ENCODE measurements at places on chromosomes 4 and X. TPM values are rescaled to one million over a fixed set of nuclear protein-coding genes. Genes with fewer than 3 reads are reported as not detected.

DNA sequence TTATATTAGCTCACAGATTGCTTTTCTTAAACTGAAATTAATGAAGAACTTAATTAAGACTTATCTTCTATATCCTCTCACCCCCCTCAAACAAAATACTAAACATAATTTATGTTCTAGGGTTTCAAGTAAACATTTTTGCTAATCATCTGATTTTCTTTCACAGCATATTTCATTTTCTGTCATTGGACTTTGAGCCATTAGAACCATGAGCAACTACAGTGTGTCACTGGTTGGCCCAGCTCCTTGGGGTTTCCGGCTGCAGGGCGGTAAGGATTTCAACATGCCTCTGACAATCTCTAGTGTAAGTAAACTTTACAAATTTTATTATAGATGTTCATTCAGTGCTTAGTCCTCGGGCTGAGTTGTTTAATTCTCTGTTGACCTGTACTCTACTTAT is 3.3 kb downstream of the PDLIM5 start:
- DNase-seq: no peak
- no peak overlapping the region for H3K27ac ChIP-seq
- peaks cover 36% of the 10 kb centered on the region for H3K4me1 ChIP-seq
- H3K27me3 ChIP-seq: no peaks in the 10 kb centered on the region

GRCh38 chr4:59387759-59388758 is 1812.1 kb upstream of the ADGRL3 start:
- H3K4me1 ChIP-seq: no peaks in the 10 kb centered on the region
- no peak for DNase-seq
- H3K27ac ChIP-seq: no peak overlapping the region
- H3K27me3 ChIP-seq: no peaks in the 10 kb centered on the region

The AFM gene
- total RNA-seq: not detected

The CLCN5 gene
- total RNA-seq: 2.6 TPM

GRCh38 chrX:108131471-108131870 is 39.9 kb downstream of the ATG4A start:
- no peak overlapping the region for H3K4me3 ChIP-seq
- no peaks in the 10 kb centered on the region for H3K27me3 ChIP-seq
- H3K36me3 ChIP-seq: peaks cover 11% of the 10 kb centered on the region
- no peak for DNase-seq
- no peaks in the 10 kb centered on the region for H3K4me1 ChIP-seq
- H3K27ac ChIP-seq: no peak overlapping the region

GRCh38 chr4:174663216-174663615 is 140.9 kb upstream of the HPGD start:
- no peaks in the 10 kb centered on the region for H3K4me1 ChIP-seq
- no peak overlapping the region for H3K4me3 ChIP-seq
- H3K27me3 ChIP-seq: no peaks in the 10 kb centered on the region
- H3K27ac ChIP-seq: no peak overlapping the region

- no peaks in the 10 kb centered on the region for H3K27me3 ChIP-seq
- H3K4me1 ChIP-seq: no peaks in the 10 kb centered on the region
- H3K36me3 ChIP-seq: no peaks in the 10 kb centered on the region
- no peak for DNase-seq
- H3K4me3 ChIP-seq: no peak overlapping the region
- no peak overlapping the region for H3K27ac ChIP-seq
Observed at GRCh38 chr4:44927399-44928380, 201.3 kb upstream of the GNPDA2 start.

GRCh38 chr4:44145868-44146267 is 302.7 kb downstream of the KCTD8 start:
- H3K4me1 ChIP-seq: no peaks in the 10 kb centered on the region
- no peaks in the 10 kb centered on the region for H3K36me3 ChIP-seq
- no peak overlapping the region for H3K27ac ChIP-seq

DNA sequence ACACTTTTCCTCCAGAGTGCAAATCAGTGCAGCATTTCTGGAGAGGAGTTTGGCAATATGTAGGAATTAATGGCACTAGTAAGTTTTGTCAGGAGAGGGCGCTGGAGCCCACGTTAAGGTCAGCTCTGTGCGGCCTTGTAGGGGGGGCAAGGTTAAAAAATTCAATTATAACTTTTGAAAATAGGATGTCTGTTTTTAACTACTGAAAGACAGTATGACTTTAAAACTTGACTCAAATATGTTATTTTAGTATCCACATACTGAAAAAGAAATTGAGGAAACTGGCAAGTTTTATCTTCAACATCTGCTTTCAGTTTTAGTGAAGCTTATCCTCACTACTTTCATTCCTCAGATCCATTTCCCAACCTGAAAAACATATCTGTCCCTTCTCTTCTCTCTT is 30.9 kb upstream of the HSD17B13 start:
- peaks cover 10% of the 10 kb centered on the region for H3K36me3 ChIP-seq
- H3K27ac ChIP-seq: no peak overlapping the region
- H3K27me3 ChIP-seq: no peaks in the 10 kb centered on the region
- H3K4me3 ChIP-seq: no peak overlapping the region

DNA sequence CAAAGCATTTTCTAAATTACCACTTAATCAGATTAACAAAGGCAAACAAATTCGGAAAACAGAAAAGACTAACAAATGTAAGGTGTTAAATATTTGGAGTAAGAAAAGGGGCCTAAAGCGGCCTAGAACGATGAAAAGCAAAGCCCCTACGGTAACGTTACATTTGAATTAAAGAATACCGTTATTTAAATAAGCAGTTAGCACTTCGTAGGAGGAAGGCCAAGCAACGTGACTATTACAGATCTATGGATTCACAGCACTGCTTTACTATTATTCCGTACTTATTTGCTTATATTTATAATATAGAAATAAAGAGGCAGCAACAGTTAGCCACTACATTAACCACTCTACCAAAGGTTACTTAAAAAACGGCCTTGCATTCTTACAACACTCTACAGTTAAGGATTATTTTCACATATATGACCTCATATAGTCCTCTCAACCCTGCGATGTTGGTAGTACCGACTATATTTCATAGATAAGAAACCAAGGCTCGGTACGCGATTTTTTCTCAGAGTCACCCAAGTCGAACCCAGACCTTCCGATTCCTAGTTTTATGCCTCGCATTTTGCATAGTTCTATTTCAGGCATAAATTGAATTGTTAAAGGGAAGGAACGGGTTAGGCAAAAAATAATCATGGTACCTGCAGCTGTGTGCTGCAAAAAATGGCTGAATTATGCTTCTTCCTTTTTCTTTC is 2.9 kb downstream of the KLHL15 start:
- peaks cover 20% of the 10 kb centered on the region for H3K36me3 ChIP-seq
- no peaks in the 10 kb centered on the region for H3K27me3 ChIP-seq
- DNase-seq: no peak
- H3K4me3 ChIP-seq: peak overlapping the region; percentile 85
- peak overlapping the region; percentile 71 for H3K27ac ChIP-seq
- H3K4me1 ChIP-seq: peaks cover 27% of the 10 kb centered on the region

DNA sequence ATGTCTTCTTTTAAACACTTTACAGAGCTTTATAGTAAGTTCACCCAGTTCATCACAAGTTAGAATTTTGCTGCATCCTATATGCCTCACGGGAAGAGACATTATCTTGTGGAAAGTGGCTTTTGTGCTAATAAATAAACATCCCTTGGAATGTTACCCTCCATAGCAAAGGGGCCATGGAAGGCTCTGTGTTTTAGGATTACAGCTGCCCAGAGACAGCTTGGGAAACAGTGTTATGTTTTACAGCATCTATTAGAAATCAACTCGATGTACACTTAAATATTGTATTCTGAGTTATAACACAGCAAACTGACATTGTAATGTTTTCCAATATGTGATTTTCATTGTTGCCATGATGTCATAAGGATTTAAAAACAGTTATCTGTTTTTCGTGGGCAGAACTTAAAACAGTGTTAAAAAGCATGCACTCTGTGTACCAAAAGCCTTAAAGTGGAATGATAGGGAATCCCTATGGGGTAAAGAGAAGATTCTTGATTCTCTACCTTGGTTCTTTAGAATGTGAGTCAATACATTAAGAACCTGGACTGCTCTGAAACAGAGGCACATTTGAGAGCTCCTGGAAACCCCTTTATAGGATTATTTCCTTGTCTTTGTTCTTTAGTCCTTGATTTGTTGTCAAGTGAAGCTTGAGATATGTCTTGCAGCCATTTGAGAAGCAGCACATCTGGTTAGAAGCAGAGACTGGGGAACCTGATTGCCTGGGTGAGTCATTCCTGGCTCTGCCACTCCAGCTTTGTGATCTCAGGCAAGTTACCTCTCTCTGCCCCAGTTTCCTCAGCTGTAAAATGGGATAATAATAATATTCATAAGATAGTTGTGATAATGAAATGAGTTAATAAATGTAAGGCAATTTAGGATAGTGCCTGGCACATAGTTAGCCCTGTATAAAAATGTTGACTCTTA is 41.6 kb downstream of the ARHGAP10 start:
- H3K27me3 ChIP-seq: no peaks in the 10 kb centered on the region
- H3K36me3 ChIP-seq: no peaks in the 10 kb centered on the region

The NAA11 gene
- total RNA-seq: not detected
